HTR-8/SVneo (cell line): ENCODE measurements at places on chromosomes 2 and 18.

DNA sequence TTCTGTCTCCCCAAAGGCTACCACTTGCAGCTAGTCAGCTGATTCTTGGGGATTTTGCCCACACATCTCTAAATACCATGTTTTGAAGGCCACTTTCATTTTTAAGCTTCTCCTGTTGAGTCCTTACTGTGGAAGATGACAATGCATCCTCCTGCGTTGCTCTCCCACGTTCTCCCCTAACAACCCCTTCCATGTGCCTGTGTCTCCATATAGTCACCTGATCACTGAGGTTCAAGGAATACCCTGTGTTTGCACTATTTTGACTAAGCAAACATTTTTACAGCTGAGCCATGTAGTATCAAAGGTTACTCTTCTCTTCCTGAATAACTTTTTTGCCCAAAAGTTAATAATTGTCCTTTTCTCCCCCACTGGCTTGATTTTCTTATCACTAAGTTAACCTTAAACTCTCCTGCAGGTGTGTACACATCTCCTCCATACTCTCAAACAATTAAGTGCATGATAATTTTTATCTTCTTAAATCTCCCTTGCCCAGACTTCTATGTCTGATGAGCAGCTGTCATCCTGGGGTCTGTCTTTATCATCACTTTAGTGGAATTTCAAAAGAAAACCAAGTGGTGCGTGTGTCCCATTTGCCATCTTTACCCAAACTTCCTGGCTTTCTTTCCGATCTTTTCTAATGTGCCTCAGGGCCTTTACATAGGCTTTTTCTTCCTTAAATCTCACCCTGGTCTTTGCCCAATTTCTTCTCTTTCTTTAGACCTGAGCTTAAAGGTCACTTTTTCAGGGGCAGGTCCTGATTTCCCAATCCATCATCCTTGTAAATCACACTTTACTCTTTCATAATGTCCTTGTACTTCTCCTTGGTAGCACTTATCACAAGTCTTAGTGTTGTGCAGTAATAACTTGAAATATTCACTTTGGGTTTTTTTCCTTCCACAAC lies 85.2 kb upstream of the SPATS2L start:
- no peak for DNase-seq

DNA sequence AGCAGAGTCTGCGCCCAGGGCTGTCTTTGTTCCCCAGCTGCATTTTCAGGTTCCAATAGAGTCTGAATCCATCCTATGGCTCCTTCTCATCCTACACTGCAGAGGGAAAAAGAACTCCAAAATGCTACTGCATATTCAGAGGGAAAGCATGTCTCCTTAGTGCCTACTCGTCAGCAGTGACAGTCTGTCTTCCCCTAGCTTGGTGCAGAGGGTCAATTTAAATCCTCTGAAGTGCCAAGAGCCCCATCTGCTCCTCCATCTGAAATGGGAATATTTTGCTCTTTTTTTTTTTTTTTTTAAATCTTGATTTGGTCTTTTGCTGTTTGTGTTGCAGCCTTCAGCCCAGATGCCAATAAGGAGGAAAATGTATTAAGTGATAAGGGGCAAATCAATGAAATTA lies 199.3 kb downstream of the RNF144A start:
- no peak for DNase-seq

- no peak for DNase-seq
Measured at GRCh38 chr2:134161170-134161547, 92.7 kb upstream of the MGAT5 start.

GRCh38 chr2:223319601-223320000 lies 267.6 kb downstream of the KCNE4 start:
- DNase-seq, result no peak

- DNase-seq, result no peak
Measured at GRCh38 chr2:241926541-241927311, 57.2 kb downstream of the RTP5 start.

DNA sequence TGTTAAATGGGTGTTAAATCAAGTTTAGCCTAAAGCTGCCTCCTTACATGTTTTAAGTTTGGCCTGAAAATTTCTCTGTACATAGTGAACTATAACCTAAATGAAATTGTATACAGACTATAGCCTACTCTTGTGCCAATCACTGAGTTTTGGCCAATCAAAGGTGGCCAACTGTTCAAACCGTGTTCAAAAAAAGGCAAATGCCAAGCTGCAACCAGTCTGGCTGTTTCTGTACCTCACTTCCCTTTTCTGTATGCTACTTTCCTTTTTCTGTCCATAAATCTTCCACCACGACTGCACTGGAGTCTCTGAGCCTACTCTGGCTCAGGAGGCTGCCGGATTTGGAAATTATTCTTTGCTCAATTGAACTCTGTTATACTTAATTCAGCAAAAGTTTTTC lies 121.0 kb downstream of the SPOPL start:
- no peak for DNase-seq

DNA sequence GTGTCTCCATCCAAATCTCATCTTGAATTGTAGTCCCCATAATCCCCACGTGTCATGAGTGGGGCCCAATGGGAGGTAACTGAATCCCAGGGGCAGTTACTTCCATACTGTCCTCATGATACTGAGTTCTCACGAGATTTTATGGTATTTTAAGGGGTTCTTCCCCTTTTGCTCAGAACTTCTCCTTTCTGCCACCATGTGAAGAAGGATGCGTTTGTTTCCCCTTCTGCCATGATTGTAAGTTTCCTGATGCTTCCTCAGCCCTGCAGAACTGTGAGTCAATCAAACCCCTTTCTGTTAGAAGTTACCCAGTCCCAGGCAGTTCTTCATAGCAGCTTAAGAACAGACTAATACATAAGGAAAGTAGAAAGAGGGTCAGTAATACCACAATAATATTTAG lies 480.4 kb downstream of the KCNJ3 start:
- DNase-seq, result no peak

DNA sequence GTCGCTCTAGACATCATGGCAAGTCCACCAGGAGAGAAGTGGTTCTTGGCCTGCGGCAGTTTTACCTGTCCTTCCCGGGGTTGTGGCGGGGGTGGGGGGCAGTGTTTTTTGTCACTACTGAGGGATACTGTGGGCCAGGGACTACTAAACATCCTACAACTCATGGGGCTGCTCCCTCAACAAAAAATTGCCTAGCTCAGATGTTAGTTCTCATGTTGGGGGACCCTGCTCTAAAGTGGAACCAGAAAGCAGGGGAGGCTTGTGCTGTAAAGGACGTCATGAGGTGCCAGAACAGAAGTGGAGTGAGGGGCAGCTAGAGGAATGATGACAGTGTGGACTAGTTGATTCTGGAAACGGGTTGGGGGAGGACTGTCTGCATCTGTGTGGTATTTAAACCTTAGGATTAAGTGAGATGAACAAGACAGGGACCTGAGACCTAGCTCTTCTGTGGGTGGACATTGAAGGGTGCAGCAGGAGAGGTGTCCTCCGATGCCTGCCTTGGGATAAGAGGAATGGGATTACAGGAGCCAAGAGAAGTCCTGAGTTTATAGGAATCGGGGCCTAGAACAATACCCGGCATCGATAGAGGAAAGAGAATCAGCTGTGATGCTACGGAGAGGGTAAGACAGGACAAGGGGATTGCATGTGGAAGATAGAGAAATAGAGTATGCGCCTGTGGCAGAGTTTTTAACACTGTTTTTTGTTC lies 2.7 kb downstream of the RPL31 start:
- no peak for DNase-seq

DNA sequence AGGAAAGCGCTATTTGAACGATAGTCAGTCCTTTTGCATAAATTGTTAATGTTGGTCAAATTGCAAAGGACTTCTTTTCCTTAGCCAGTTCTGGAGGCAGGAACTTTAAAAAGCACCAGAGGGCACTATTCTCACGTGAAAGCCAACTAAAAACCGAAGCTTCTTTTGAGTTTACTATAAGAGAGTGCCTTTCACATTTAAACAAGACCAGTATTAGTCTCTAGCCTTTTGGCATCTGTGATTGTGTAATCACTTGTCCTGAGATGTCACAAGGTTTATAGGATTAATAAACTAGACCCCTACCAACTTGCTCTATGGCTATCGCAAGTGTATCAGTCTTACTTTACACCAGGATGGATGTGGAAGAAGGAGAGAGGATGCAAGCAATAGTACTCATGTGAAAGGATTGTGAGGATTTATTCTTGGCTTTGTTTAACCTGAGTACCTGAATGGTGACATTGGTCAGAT lies 14.4 kb upstream of the STAT4 start:
- DNase-seq, result peak; percentile 63

- DNase-seq, result no peak
Measured at GRCh38 chr2:102063487-102063911, 71.7 kb downstream of the IL1R2 start.

- no peak for DNase-seq
Measured at GRCh38 chr18:35137632-35138031, 96.4 kb downstream of the MAPRE2 start.

DNA sequence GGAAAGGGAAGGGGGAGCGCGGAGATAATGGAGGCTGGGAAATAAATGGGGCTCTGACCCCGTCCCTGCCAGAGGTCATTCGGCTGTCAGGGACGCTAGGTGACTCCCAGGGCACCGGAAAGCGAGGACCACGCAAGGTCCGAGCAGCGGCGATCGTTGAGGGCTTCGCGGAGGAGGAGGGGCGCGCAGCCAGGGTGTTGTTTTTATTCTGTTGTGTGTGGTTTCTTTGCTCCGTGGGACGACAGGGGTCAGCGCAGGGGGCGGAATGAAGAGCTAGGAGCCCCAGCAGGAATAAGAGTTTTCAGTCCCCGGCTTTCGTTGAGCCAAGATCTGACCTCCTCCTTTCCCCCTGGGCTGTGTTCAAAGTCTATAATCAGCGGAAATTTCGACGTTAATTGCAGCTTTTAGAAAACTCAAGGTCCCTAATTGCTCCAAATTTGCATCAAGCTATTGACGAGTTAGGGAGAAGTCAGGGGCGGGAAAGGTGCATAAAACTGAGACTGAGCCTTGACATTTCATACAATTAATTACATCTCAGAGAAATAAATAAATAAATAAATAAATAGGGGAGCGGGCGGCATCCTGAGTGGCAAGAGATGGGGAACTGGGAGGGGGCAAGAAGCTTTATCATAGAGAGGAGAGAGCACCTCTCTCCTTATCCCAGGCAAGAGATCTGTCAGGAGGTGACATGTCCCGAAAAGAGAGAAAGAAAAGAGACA lies 2.2 kb downstream of the GAD1 start:
- no peak for DNase-seq

- no peak for DNase-seq
Measured at GRCh38 chr2:173903601-173904394, 61.4 kb downstream of the SP3 start.

DNA sequence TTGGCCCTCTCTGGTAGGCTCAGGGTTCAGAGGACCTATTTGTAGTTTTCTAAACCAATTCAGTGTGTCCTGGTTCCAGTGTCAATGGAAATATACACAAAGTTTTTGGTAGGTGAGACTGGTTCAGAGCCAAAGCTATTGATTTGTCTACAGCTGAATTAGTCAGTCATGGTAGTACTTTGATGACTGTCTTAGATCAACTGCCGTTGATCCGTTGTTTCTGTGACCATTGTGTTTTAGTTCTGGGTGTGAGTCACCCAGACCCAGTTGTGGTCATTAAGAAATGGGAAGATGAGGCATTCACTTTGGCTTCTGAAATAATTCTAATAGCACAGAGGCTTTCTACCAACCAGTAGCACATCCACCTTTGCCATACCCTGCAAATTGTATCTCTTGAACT lies 16.0 kb upstream of the RPE start:
- no peak for DNase-seq

- no peak for DNase-seq
Measured at GRCh38 chr18:5503740-5504139, 40.1 kb downstream of the EPB41L3 start.

DNA sequence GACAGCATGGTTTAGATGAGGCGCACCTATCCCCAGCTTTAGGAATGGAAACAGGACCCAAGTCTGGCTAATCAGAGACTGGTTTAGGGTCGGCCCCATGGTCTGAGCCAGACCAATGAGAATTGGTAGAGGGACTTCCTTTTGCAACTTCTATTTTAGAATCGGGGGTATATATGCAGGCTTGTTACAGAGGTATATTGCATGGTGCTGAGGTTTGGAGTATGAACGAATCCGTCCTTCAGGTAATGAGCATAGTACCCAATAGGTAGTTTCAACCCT lies 1.5 kb upstream of the BOLA3 start:
- no peak for DNase-seq

DNA sequence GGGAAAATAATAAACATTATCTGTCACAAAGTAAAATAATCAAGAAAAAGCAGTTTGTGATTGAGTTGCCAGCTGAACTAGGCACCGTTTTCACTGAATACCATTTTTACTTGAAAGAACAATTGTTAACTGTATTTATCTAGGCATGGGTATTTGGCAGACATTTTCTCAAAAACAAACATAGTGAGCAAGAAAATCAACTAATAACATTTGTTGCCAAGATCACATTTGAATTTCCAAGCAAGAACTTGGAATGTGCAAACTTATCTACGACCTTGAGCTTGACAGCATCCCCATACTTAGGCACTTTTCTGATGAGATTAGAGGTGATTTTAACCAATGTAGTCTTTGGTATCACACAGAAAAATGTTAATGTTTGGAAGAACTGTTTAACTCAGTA lies 16.7 kb downstream of the SS18 start:
- DNase-seq, result no peak

GRCh38 chr18:71022389-71022788 lies 733.5 kb downstream of the SOCS6 start:
- DNase-seq, result no peak

DNA sequence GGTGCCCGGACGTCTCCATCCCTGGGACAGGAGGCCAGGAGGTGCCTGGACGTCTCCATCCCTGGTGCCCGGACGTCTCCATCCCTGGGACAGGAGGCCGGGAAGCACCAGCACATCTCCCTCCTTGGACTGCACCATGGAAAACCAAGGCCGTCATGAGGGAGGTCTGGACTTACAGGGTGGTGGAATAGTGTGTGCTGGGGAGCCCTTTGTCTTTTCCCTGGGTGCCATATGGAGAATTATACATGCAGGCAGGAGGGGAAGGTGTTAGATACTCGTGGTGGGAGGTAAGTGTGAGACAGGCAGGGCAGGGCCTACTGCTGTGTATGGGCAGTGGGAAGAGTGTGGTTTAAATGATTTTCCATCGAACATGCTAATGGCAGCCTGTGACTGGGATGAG lies 52.9 kb downstream of the RTP5 start:
- DNase-seq, result no peak

DNA sequence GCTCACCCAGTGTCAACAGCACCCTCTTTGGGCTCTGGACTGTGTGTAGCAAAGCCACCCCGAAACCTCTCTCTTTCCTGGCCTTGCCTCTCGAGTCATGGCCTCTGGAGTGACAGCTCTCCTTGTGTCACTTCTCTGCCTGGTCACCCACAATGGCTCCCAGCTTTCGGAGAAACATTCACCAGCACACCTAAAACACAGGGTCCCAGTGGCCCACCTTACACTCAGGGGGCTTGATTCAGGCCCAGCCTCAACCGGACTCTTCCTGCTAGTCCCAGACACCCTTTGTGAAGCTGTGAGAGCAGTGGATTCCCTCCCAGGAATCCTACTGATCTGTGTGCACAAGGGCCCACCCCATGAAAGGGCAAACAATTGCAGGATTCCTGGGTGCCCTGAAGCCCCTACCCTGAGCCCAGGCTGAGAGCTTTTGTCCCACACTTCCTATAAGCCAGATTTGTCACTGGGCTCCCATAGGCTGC lies 137.2 kb upstream of the HAAO start:
- no peak for DNase-seq

GRCh38 chr2:157840568-157841156 lies 35.5 kb downstream of the ACVR1 start:
- DNase-seq, result no peak

GRCh38 chr2:173323371-173323770 lies 31.3 kb upstream of the CDCA7 start:
- DNase-seq, result no peak

GRCh38 chr2:44310287-44310686 lies 35.0 kb downstream of the SLC3A1 start:
- no peak for DNase-seq
